Type B pancreatic cell (in vitro differentiated cells): ENCODE measurements at places on chromosomes 1 and 21.
A peak's percentile ranks its signal among the peaks of the same experiment; 100 is the strongest.

DNA sequence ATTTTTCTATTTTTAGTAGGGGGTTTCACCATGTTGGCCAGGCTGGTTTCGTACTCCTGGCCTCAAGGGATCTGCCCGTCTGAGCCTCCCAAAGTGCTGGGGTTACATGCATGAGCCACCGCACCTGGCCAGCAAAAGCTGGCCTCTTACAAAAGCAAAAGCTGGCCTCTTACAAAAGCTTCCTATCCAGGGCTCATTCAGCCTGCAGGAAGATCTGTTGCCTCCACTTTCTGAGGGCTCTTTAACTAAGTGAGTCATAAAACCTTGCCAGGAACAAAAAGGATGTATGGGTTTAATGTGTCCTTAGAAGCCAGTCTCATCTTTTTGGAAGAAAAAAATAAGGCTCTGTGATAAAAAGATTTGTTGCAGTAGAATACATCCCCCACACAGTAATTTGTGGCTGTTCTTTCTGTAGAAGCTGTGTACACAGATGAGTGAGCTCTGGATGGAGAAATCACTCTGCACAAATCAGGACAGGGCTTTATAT is 15.0 kb downstream of the HTR1D start:
- H3K36me3 ChIP-seq: no peaks in the 10 kb centered on the region
- H3K4me1 ChIP-seq: no peaks in the 10 kb centered on the region
- no peak for DNase-seq
- no peaks in the 10 kb centered on the region for H3K27me3 ChIP-seq

- no peaks in the 10 kb centered on the region for H3K27me3 ChIP-seq
- H3K4me3 ChIP-seq: no peak overlapping the region
- H3K36me3 ChIP-seq: no peaks in the 10 kb centered on the region
- DNase-seq: no peak
- no peak overlapping the region for H3K27ac ChIP-seq
Measured at GRCh38 chr1:228152918-228153258, 3.2 kb downstream of the GJC2 start.

DNA sequence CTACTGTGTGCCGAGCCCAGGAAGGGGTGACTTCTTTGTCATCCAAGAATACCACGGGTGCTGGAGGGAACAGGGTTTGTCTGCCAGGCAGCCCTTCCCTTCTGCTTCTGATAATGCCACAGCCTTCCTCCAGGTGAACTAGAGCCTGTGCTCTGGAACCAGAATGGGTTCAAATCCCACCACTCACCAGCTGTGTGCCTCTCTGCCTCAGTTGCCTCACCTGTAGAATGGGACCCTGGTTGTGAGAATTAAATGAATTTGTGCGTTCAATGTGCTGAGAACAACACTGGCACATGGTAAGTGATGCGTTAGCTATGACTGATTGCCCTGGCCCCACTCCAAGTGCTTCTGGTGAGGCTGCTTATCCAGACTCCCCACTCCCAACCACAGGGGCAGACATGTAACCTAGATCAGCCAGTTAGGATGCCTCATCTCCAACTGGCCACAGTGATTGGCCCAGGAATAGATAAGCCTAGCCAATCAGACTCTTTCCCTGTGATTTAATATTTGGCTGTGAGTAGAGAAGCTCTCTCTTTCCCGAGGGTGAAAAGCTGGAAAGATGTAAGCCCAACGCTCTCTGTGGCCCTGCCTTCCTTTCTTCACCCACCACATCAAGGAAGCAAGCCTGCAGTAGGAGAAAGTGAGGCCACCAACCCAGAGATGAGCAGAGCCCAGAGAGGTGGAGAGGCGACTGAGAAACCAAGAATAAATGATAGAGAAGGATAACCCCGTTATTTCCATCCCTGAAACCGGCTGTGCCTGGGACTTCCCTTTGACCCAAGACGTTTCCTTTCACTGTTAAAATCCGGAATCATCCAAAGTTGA is 20.8 kb upstream of the LAPTM5 start:
- H3K4me3 ChIP-seq: no peak overlapping the region
- no peak for DNase-seq
- H3K4me1 ChIP-seq: peaks cover 13% of the 10 kb centered on the region
- no peaks in the 10 kb centered on the region for H3K36me3 ChIP-seq
- no peak overlapping the region for H3K27ac ChIP-seq

GRCh38 chr21:26888256-26888655 is 43.0 kb upstream of the ADAMTS1 start:
- H3K4me1 ChIP-seq: no peaks in the 10 kb centered on the region
- DNase-seq: no peak
- H3K27ac ChIP-seq: no peak overlapping the region
- no peak overlapping the region for H3K4me3 ChIP-seq
- H3K36me3 ChIP-seq: peaks cover 3% of the 10 kb centered on the region
- H3K27me3 ChIP-seq: peaks cover 3% of the 10 kb centered on the region

DNA sequence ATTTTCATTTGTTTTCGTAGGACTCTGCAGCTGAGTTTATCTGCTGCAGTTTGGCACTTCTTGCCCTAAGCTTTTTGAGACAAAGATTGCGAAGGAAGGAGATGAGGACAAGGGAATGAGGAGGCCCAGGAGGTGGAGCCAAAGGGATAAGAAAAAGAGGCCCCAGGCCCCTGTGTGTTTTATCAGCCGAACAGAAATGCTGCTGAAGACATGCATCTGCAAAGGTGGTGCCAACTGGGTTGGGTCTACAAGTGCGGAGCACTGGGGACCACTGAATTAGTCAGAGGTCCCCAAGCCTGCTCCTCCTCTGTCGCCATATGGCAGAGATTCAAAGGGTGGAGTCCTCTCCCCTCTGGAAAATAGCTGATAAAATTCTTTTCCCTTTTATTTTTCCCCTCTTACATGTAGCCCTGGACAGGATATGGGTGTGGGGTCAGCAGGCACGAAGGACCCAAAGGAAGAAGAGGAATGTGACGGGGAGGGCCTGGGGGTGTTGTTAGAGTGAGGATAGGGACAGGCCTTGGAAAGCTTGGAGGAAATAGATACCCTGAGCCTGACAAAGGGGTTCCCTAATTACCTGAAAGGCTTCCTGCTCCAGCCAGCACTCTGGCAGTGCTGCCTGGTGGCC is 2.7 kb downstream of the CD34 start:
- no peak overlapping the region for H3K27ac ChIP-seq
- peaks cover 14% of the 10 kb centered on the region for H3K4me1 ChIP-seq
- H3K36me3 ChIP-seq: no peaks in the 10 kb centered on the region
- DNase-seq: no peak
- no peak overlapping the region for H3K4me3 ChIP-seq

DNA sequence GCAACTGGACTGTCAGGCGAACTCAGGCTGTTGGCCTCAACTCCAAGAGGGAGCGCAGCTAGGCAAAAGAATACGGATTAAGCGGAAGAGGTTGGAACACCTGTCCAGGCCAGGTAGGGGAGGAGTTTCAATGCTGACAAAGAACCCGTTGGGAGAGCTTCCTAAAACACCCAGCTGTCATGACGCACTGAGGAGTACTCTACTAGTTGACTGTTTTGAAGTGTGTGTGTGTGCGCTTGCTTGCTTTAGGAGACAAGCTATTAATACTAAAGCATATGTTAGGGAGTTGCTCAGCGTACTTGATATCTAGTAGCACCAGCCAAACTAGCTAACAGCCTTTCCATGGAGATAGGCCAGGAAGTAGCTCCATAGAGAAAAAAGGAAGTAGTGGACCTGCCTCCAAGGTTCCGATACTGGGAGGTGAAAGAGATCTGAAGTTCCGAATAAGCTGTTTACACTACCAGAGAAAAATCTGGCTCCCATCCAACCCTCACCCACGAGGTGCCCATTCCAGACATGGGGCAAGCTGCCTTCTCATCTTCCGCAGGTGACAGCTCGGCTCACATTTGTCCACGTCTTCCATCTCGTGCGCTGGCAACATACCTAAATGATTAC is 974 bp upstream of the FNBP1L start:
- H3K36me3 ChIP-seq: peaks cover 6% of the 10 kb centered on the region
- no peak for DNase-seq
- peak overlapping the region; percentile 93 for H3K27ac ChIP-seq
- H3K4me3 ChIP-seq: peak overlapping the region; percentile 96

- DNase-seq: no peak
- peaks cover 4% of the 10 kb centered on the region for H3K27me3 ChIP-seq
- H3K36me3 ChIP-seq: no peaks in the 10 kb centered on the region
Measured at GRCh38 chr1:205633421-205633976, 1.7 kb upstream of the ELK4 start.

DNA sequence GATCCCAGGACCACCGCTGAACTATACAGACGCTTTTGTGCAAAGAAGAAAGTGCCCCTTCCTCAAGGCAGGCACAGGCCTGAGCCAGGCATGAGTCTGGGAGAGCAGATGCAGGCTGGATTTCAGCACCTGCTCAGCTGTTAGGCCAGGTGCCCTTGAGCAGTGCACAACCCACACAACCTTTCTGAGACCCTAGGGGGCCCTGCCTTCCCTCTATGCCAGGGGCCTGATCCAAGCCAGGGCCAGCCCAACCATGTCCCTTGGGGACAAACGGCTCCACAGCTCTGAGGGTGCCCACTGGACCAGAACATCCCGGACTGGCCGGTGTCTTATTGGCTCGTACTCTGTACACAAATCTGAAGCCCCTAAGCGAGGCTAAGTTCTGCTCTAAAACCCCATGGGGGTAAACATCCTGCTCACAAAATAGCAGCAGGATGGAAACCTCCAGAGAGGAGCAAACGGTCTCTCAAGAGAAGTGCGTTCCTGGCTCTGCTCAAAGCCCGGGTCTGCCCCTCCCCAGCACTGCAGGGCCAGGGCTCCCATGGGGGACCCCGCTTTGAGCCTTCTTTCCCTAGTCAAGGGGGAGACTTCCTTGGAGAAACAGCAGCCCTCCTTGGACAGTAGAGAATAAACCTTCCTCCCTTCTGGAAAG is 275.1 kb downstream of the NPHP4 start:
- no peak for DNase-seq
- H3K4me1 ChIP-seq: peaks cover 10% of the 10 kb centered on the region
- no peaks in the 10 kb centered on the region for H3K36me3 ChIP-seq
- H3K27ac ChIP-seq: no peak overlapping the region

- peak; percentile 86 for DNase-seq
- H3K27me3 ChIP-seq: no peaks in the 10 kb centered on the region
- H3K36me3 ChIP-seq: no peaks in the 10 kb centered on the region
Measured at GRCh38 chr1:17212487-17213121, 7.7 kb downstream of the PADI1 start.

DNA sequence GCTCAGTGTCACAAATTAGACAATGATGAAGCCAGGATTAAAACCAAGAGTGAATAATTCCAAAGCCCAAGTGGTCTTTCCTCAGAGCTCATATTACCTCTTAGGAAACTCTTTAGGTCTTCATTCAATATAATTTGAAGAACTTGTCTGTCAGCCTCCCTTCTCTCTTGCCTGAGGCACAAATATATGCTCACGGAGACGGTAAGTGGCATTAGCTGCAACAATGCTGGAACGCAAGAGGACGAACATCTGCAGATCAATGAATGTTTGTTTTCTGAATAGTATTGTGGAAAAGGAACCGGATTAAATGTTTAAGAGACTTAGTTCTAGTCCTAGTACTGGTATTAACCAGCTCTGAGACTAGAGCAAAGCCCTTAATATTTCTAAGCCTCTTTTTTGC is 39.7 kb upstream of the LYST start:
- no peak for DNase-seq
- peaks cover 7% of the 10 kb centered on the region for H3K27me3 ChIP-seq
- peaks cover 33% of the 10 kb centered on the region for H3K4me1 ChIP-seq
- H3K4me3 ChIP-seq: no peak overlapping the region

- H3K4me3 ChIP-seq: peak within 1 kb of the TSS; percentile 81
- peaks cover 15% of the 10 kb centered on the region for H3K4me1 ChIP-seq
- H3K27me3 ChIP-seq: peaks cover 25% of the 10 kb centered on the region
- peak; percentile 79 for DNase-seq
Measured at GRCh38 chr1:85465099-85465785, at the start of gene DDAH1. Gene DDAH1 (minus strand): TSS chr1:85465159. CDS start chr1:85465045, 114 bp downstream.

- no peaks in the 10 kb centered on the region for H3K4me1 ChIP-seq
- peaks cover 53% of the 10 kb centered on the region for H3K27me3 ChIP-seq
- DNase-seq: no peak
- H3K27ac ChIP-seq: no peak overlapping the region
- no peak overlapping the region for H3K4me3 ChIP-seq
Measured at GRCh38 chr1:50986653-50987052, 16.6 kb downstream of the CDKN2C start.

GRCh38 chr1:72936151-72936740 is 653.9 kb upstream of the NEGR1 start:
- H3K36me3 ChIP-seq: no peaks in the 10 kb centered on the region
- H3K27ac ChIP-seq: no peak overlapping the region
- no peaks in the 10 kb centered on the region for H3K4me1 ChIP-seq
- no peaks in the 10 kb centered on the region for H3K27me3 ChIP-seq

GRCh38 chr1:83850834-83851233 is 148.1 kb downstream of the TTLL7 start:
- no peaks in the 10 kb centered on the region for H3K27me3 ChIP-seq
- H3K4me1 ChIP-seq: no peaks in the 10 kb centered on the region
- H3K4me3 ChIP-seq: no peak overlapping the region
- H3K27ac ChIP-seq: no peak overlapping the region

- H3K27ac ChIP-seq: peak overlapping the region; percentile 44
- H3K4me3 ChIP-seq: peak overlapping the region; percentile 9
- peaks cover 17% of the 10 kb centered on the region for H3K4me1 ChIP-seq
Measured at GRCh38 chr1:95953015-95953414, 719.0 kb downstream of the RWDD3 start.

- peaks cover 19% of the 10 kb centered on the region for H3K4me1 ChIP-seq
- no peak overlapping the region for H3K27ac ChIP-seq
- H3K27me3 ChIP-seq: no peaks in the 10 kb centered on the region
- no peaks in the 10 kb centered on the region for H3K36me3 ChIP-seq
- no peak for DNase-seq
Measured at GRCh38 chr1:85449356-85449755, 15.6 kb downstream of the DDAH1 start.

DNA sequence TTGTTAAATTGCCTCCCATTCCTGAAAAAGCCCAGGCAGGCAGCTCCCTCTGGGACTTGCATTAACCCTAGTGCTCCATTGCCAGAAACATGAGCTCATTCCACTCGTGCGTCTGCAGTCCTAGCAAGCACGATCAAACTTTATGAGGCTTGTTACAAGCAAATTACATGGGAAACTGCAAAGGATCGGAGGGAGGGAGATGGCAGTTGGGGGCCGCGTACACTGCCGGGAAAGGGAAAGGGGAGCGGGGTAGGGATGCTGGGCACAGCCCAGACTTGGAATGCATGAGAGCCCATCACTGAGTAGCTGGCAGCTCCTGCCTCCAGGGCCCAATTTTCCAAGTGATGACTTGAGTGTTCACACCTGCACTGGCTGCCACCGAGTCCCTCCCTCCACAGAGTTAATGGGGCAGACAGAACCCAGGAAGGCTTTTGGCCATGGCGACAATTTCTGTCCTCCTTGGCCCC is 169.9 kb downstream of the BRINP2 start:
- no peaks in the 10 kb centered on the region for H3K36me3 ChIP-seq
- H3K27me3 ChIP-seq: peaks cover 12% of the 10 kb centered on the region
- H3K4me1 ChIP-seq: peaks cover 17% of the 10 kb centered on the region
- DNase-seq: no peak
- no peak overlapping the region for H3K4me3 ChIP-seq
- H3K27ac ChIP-seq: no peak overlapping the region
